Osteocyte (in vitro differentiated cells): ENCODE measurements at places on chromosomes 2 and 18.

- DNase-seq: no peak
These were observed 67.3 kb downstream of the SPTBN1 start for GRCh38 chr2:54523324-54523959.

DNA sequence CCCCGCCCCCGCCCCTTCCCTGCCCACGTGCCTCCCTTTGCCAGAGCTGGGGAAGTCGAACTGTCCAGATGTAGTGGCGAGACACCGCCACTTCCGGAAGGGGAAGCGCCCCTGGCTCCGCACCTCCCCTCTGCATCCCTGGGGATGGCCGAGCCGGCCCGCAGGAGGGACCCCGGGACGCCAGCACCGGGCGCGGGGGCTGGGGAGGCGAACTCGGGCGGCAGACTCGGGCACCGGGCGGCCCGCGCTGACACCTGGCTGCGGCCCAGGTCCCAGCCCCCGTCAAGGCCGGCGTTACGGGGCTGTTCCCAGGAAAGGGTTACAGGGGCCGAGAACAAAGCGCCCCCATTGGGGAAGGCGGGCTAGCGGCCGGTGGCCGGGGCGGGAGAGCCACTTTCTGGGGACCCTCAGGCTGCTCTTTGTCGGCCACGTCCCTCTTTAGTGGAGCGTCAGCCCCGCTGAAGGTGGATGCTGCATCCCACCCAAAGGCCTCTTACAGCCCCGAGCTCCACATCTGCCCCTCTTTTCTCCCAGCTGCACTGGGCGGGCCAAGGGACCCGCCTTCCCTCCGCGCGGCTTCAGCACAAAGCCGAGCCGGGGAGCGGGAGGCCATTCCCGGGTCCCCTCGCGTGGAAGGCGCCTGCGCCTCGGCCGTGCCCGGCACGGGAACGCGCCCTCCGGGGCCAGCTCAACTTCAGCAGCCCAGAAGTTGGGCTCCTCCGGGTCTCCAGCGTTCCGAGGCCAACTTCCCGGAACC, 1.3 kb downstream of the SDC1 start:
- no peak for DNase-seq

DNA sequence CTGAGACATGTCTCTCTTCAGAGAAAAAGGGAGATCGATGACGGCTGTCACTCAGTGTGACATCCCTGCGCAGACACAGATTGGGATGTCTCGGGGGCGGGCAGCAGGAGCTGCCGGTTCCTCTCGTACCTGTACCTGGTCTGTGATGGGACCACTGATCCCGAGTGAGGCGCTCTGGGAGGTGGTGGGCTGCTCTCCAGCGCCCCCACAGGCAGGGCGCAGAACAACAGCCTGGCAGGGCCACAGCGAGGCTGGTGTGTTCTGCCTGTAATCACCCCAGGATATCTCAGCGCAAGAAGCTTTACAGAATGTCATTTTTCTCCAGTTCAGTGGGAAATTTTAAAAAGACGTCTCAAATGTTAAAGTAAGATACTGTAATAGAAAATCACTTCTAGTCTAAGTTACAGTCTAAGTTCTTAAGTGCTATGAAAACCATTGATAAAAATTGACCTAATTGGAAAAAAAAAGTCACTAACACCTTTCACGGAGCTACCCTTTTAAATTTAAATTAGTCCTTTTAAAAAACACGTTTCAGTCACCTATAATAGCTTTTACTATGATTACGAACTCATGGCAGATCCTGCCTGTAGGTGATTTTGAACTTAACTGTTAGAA, 189.8 kb downstream of the SNTG2 start:
- DNase-seq: no peak

DNA sequence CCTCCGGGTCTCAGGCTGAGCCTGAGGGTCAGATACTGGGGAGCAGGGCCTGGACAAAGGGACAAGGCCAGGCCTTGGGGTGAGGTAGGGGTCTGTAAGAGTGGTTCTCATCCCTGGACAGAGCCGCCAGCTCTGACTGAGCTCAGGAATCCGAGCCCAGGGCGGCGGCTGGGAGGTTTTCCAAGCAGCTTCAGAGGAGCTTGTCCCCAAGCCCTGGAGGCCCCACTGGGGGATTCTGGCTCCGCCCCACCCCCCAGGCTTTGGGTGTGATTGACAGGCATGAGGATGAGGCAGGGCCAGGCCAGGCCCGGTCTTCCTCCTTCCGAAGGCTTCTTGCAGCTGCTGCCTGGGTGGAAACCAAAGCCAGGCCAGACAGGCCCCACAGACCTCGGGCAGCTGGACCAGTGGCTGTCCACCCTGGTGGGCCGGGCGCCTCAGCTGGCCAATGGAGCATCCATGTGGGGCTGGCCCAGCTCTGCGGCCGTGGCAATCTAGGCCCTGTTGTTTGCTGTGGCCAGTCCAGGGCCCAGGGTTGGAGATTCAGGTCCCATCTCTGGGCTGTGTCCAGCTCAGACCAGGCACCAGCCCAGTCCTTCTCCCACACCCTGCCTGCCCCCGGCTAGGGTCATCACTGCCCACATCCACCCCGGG, 23.1 kb upstream of the GPC1 start:
- peak; percentile 83 for DNase-seq

- DNase-seq: no peak
These were observed 12.3 kb downstream of the EN1 start for GRCh38 chr2:118834901-118835745.

DNA sequence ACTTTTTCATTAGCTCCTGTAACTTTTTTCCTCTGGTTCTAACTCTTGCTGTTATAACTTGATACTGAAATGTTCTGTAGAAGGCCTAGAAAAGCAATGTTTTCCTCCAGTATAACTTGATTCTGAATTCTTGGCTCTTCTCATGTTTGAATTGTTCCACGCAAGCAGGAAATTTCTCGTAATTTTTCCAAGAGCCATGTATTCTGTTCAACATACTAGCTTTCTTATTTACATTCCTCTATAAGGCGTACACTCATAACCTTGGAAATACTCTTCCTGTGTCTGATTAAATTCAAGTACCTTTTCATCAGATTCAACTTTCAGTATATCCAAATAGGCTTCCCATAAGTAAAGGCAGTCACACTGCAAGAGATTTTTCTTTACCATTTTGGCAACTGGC, 109.1 kb downstream of the SMAD2 start:
- DNase-seq: no peak

GRCh38 chr2:74712223-74713053, 58.4 kb downstream of the SEMA4F start:
- no peak for DNase-seq

DNA sequence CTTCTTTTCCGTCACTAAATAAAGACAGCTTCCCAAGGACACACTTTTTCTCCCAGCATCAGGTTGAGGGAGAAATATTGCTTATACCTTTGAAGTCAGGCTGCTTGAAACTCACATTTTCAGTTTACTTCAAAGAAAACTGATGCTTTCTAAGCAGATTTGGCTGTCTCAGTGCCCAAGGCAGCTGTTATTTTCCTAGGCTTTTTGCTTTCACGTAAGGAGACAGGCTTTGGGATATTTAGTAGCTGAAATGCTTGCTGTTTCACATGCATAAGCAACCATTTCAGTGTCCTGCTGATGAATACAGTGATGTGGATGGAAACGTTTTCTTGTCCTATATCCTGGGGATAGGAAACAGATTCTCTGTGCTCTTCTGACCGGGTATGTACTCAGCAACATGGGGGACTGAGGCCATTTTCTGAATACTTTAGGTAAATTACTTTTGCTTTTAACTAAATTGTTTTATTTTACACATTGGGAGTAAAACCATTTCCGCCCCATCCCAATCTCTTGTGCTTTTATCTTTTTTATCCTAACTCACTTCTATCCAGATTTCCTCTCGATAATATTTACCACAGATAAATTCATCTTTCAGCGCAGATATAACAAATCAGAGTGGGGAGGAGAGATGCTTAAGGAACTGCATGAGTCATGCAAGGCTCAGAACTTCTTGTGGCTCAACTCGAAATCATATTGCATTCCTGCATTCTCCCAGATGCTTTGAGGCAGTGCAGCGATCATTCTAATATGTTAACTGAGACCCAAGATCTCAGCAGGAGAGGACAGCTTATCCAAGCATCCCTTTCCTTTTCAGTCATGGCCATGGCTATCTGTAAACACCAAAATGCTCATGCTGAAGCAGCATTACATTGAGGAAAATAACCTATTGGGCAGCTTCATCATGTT, 22.2 kb downstream of the GALR1 start:
- DNase-seq: no peak

GRCh38 chr2:105593221-105593967, 151.3 kb upstream of the NCK2 start:
- DNase-seq: no peak

DNA sequence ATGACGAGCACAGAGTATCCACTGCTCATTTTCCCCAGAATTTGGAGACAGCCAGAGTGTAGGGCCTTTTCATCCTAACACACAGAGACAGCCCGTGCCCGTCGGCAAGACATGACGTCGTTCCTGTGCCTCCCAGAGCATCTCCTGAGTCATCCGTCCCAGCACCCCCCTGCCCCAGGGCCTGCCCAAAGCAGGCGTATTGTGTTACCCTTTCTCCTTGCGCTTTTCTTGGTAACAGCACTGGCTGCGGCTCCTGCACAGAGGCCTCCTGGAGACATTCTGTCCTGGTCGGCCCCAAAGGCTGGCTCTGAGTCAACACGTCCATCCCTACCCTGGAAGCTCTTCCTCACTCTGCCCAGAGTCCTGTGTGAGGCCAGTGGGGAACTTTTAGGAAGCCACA, 217.1 kb downstream of the KLHL29 start:
- DNase-seq: peak; percentile 90

DNA sequence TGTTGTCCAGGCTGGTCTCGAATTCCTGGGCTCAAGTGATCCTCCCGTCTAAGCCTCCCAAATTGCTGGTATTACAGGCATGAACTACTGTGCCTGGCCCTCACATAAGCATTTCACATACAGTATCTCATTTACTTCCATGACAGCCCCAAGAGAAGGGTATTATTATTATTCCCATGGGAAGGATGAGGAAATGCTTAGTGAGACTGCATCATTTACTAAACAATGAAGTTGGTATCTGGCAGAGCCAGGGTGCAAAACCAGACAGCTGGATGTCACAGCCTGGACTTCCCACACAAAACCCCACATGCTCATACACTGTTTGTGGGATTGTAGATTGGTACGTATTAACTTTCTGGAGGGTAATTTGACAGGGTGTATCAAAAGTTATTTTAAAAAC, 29.9 kb downstream of the DAPL1 start:
- no peak for DNase-seq

GRCh38 chr18:74248189-74248588, 43.6 kb downstream of the CYB5A start:
- no peak for DNase-seq

- DNase-seq: no peak
These were observed 14.8 kb downstream of the COL5A2 start for GRCh38 chr2:189164746-189165145.

GRCh38 chr2:213015387-213016165, 135.8 kb downstream of the IKZF2 start:
- DNase-seq: no peak

DNA sequence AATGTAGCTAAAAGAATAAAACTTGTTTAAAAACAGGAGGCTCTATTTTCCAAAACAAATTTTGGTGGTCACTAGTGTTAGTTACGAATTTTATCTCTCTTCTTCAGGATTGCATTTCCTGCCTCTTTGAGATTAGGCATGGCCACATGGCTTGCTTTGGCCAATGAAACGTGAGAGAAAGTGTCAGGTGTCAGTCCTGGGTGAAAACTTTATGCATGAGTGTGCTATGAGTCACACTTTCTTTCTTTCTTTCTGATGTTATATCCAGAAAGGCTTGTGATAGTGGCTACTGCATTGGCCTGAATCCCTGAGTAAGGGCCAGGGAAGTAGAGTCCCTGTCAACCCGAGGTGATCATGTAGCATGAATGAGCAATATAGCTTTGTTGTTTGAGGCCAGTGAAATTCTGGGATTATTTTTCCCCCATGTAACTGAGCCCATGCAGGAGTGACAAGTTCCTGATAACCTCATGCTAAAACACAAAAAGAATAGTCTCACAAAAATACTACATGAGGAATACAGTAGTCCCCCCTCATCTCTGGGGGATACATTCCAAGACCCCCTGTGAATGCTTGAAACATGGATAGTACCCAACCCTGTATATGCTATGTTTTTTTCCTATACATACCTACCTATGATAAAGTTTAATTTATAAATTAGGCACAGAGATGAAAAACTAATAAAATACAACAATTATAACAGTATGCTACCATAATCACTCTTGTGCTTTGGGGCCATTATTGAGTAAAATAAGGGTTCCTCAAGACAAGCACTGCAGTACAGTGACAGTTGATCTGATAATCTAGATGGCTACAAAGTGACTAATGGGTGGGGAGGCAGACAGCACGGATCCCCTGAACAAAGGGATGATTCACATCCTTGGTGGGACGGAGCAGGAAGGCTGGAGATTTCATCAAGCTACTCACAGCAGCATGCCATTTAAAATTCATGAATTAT, 109.5 kb downstream of the CDC42EP3 start:
- no peak for DNase-seq

DNA sequence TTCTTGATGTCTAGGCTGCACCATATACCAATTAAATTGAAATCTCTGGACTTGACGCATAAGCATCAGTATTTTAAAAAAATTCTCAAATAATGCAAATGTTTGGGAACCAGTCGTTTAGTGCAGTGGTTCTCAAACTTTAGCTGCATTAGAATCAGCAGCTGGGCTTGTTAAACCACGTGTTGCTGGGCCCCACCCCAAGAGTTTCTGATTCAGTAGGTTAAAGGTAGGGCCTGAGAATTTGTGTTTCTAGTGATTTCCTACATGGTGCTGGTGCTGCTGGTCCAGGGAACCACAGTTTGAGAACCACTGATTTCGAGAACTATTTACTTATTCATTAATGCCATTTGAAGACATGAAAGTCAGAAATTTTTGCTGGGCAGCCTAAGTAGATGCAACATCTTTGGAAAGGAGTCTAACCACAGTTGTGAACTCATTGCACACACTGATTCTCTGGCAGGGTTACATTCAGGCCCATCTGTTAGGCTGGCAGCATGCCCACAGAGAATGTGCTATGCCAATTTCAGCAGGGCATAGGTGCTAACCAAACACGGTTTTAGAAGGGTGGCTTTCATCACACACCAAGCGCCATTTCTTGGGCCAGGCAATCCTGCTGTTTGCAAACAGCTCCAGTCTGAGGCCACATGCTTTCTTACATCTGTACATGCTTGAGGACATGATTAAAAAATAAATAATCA, 26.4 kb upstream of the ATP5MC3 start:
- DNase-seq: no peak

DNA sequence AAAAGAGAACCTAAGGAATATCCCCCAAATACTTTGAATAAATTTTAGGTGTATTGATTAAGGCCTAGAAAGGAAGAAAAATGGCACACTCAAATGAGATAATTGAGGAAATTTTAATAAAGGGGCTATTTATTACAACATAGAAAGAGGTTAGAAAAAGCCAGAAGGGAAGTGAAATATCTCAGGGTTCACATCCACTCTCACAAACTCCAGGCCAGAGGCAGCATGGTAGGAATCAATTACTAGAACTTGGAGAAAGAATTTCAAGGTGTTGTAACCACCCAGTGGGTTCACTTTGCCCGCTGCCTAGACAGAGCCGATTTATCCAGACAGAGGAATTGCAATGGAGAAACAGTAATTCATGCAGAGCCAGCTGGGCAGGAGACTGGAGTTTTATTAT, 617.5 kb upstream of the ACVR2A start:
- DNase-seq: no peak
